ENCODE measurements at places on chromosomes 1 and 21. TPM values are rescaled to one million over a fixed set of nuclear protein-coding genes. Genes with fewer than 3 reads are reported as not detected.
A peak's percentile ranks its signal among the peaks of the same experiment; 100 is the strongest.

DNA sequence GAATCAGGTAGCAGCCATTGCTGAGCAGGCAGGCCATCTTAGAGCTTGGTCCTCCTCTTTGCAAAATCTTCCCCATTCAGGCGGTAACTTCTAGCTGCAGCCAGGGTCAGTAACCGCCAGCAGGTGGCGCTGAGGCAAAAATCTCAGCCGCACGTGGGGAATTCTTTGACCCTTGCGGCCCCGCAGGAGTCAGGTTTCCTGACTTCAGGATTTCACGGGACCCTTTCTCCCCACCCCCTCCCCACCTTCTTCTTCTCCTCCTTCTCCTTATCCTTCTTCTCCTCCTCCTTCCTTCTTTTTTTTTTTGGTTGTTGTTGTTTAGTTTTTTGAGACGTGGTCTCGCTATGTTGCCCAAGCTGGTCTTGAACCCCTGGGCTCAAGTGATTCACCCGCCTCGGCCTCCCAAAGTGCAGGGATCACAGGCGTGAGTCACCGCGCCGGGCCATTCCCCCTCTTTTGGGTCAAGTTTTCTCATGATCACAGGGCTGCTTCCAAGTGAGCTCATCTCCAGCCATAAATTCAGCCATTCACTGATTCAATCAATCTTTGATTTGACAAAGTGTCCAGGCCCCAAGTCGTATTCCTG, 33.4 kb upstream of the TENT5B start:
- H3K4me3 ChIP-seq, result no peak overlapping the region
- H3K4me1 ChIP-seq, result peaks cover 5% of the 10 kb centered on the region
- no peak overlapping the region for H3K27ac ChIP-seq
- DNase-seq, result peak; percentile 80

The COL11A1 gene
- total RNA-seq, result not detected

DNA sequence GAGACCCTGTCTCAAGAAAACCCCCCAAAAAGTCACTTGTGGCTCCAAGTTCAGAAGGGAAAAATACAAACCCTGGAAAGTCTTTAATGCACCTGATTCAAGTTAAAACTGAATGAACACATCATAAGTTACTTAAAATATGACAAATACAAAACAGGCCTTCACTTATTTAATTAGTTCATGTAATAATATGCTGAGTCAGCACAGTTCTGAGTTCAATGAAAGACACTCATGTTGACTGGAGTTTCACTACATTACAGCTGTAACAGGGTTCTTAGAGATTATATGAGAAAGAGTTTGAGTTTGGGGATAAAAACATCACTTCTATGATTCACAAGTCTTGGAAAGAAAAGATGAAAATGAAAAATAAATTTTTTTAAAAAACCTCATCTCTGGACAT, 51.0 kb downstream of the DEGS1 start:
- no peak overlapping the region for H3K27ac ChIP-seq
- no peak for DNase-seq
- no peaks in the 10 kb centered on the region for H3K4me1 ChIP-seq
- peaks cover 34% of the 10 kb centered on the region for H3K36me3 ChIP-seq
- H3K27me3 ChIP-seq, result no peaks in the 10 kb centered on the region
- no peak overlapping the region for H3K4me3 ChIP-seq

- no peak overlapping the region for H3K4me3 ChIP-seq
- no peak for DNase-seq
- no peaks in the 10 kb centered on the region for H3K27me3 ChIP-seq
Measured at GRCh38 chr1:112247036-112247597, 148.9 kb upstream of the CTTNBP2NL start.

The S100A12 gene
- total RNA-seq, result not detected

DNA sequence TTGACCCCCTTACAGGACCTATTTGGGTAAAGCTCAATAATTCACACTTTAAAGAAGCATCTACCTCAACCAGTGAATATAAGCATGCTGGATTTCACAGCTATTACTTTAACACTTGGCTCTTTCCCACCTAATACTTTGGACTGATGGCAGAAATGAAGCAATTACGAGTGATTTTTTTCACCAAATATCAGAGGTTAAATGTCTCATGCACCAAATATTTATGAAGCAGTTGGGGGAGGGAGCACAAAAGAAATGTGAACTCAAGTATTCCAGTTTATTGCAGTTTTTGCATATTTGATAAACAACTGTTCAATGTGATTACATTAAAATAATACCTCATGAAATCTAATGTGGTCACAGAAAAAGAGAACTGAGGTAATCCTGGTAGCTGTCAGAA, 223.6 kb downstream of the LRRC7 start:
- no peak overlapping the region for H3K4me3 ChIP-seq
- no peaks in the 10 kb centered on the region for H3K36me3 ChIP-seq
- no peaks in the 10 kb centered on the region for H3K27me3 ChIP-seq

- DNase-seq, result no peak
- H3K27me3 ChIP-seq, result no peaks in the 10 kb centered on the region
- H3K4me3 ChIP-seq, result peak overlapping the region; percentile 73
- H3K36me3 ChIP-seq, result peaks cover 7% of the 10 kb centered on the region
- no peak overlapping the region for H3K27ac ChIP-seq
- H3K4me1 ChIP-seq, result peaks cover 14% of the 10 kb centered on the region
Measured at GRCh38 chr1:247209396-247209795, 37.6 kb upstream of the ZNF124 start.

The OR2T11 gene
- total RNA-seq, result 2.8 TPM

The ZNF669 gene
- total RNA-seq, result 0.64 TPM

GRCh38 chr1:245953876-245954660, 553.0 kb downstream of the SMYD3 start:
- no peaks in the 10 kb centered on the region for H3K27me3 ChIP-seq
- H3K36me3 ChIP-seq, result no peaks in the 10 kb centered on the region
- H3K4me3 ChIP-seq, result peak overlapping the region; percentile 27
- H3K27ac ChIP-seq, result no peak overlapping the region
- no peak for DNase-seq

GRCh38 chr1:175443332-175443731, 250.8 kb upstream of the KIAA0040 start:
- DNase-seq, result no peak
- no peaks in the 10 kb centered on the region for H3K27me3 ChIP-seq
- no peaks in the 10 kb centered on the region for H3K36me3 ChIP-seq
- no peaks in the 10 kb centered on the region for H3K4me1 ChIP-seq
- no peak overlapping the region for H3K4me3 ChIP-seq

The SIPA1L2 gene
- 18.1 TPM for total RNA-seq

- H3K27me3 ChIP-seq, result no peaks in the 10 kb centered on the region
- H3K36me3 ChIP-seq, result no peaks in the 10 kb centered on the region
- no peak overlapping the region for H3K27ac ChIP-seq
Measured at GRCh38 chr1:166464333-166464732, 297.5 kb upstream of the FAM78B start.

DNA sequence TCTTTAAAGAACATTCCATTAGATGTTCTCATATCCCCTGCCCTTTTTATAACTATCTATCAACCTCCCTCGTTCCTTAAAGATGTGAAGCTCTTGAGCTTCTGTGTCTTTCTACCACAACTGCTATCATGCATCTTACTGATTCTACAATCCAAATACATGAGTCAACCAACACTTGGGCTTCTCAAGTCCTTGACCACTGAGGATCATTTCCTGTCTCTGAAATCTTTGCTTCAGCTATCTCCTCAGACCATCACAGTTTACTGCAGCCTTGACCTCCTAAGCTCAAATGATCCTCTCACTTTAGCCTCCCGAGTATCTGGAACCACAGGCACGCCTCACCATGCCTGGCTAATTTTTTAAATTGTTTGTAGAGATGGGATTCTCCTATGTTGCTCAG, 75.2 kb downstream of the FMO4 start:
- no peaks in the 10 kb centered on the region for H3K27me3 ChIP-seq
- no peak overlapping the region for H3K4me3 ChIP-seq
- H3K27ac ChIP-seq, result no peak overlapping the region
- no peak for DNase-seq
- no peaks in the 10 kb centered on the region for H3K4me1 ChIP-seq

- no peak overlapping the region for H3K27ac ChIP-seq
- H3K4me3 ChIP-seq, result no peak overlapping the region
- H3K36me3 ChIP-seq, result no peaks in the 10 kb centered on the region
- H3K4me1 ChIP-seq, result no peaks in the 10 kb centered on the region
- no peak for DNase-seq
- H3K27me3 ChIP-seq, result no peaks in the 10 kb centered on the region
Measured at GRCh38 chr1:159142391-159142663, 29.1 kb upstream of the CADM3 start.

The CYP2J2 gene
- not detected for total RNA-seq

The NDUFS2 gene
- 107 TPM for total RNA-seq

- no peaks in the 10 kb centered on the region for H3K27me3 ChIP-seq
- H3K36me3 ChIP-seq, result no peaks in the 10 kb centered on the region
Measured at GRCh38 chr1:40708750-40709099, 17.2 kb downstream of the NFYC start.

The NES gene
- total RNA-seq, result 74.1 TPM

The NLRP3 gene
- total RNA-seq, result 0.11 TPM

- H3K4me1 ChIP-seq, result no peaks in the 10 kb centered on the region
- DNase-seq, result no peak
- H3K36me3 ChIP-seq, result no peaks in the 10 kb centered on the region
- no peak overlapping the region for H3K4me3 ChIP-seq
Measured at GRCh38 chr1:19511116-19511515, 25.8 kb upstream of the CAPZB start.

GRCh38 chr1:190138266-190138665, 339.4 kb downstream of the BRINP3 start:
- no peak for DNase-seq
- no peaks in the 10 kb centered on the region for H3K27me3 ChIP-seq
- no peak overlapping the region for H3K27ac ChIP-seq
- no peak overlapping the region for H3K4me3 ChIP-seq
- no peaks in the 10 kb centered on the region for H3K36me3 ChIP-seq
- no peaks in the 10 kb centered on the region for H3K4me1 ChIP-seq

The RPTN gene
- not detected for total RNA-seq

GRCh38 chr1:168601051-168601450, 24.6 kb downstream of the XCL1 start:
- no peaks in the 10 kb centered on the region for H3K4me1 ChIP-seq
- H3K36me3 ChIP-seq, result no peaks in the 10 kb centered on the region
- no peak for DNase-seq
- no peaks in the 10 kb centered on the region for H3K27me3 ChIP-seq
